Lung microvascular endothelial cell (primary cell): ENCODE measurements at places on chromosomes 4 and X.

DNA sequence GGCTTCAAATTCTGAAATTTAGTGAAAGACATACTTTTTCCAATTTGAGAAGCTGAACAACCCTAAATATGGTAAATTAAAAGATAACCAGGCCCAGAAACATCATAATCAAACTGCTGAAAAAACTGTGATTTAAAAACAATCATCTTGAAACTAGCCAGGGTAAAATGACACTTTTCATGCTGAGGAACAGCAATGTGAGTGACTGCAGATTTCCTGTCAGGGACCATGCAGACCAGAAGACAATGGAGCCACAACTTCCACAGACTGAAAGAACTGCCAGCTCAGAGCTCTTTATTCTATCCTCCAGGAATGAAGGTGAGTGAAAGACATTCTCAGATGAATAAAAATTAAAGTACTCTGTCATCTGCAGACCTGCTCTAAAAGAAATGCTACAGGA is 73.3 kb downstream of the NAT8L start:
- DNase-seq, result no peak

GRCh38 chr4:98685225-98686042 is 27.0 kb upstream of the TSPAN5 start:
- DNase-seq, result peak; percentile 70

GRCh38 chrX:108537005-108537404 is 97.4 kb downstream of the COL4A5 start:
- peak; percentile 60 for DNase-seq

DNA sequence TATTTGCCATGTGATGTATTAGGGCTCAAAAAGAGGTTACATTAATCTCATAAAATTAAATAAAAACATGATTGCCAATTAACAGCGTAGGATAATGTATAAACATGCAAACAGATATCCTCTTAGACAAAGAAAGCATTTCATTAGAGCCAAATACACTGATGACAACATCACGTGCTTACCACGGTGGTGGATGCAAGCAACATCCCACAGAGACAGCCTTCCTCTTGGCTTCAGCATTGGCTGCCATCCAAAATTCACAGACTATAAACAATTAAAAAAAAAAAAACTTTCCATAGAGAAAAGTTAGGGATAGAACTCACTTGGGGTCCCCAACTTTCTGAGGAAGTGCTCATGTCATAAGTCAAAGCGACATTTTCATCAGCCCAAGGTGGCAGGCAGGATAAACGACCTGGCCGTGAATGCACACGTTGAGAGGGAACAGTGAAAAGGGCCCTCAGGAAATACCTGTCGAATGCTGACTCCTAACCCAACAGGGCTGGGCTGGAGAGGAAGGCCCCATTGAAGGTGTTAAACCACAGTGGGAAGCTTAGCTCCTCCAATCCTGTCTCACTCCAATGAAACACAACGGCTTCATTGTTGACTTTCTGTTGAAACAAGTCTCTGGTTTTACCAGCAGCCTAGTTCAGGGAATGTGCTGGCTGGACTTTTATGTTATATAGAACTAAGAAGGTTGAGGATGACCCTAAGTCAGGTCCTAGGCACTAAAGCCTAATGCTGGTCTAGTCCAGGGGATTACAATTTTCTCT is 48.4 kb downstream of the IDS start:
- DNase-seq, result no peak

GRCh38 chr4:88277711-88278225 is 6.6 kb downstream of the PPM1K start:
- DNase-seq, result no peak
